ENCODE measurements at places on chromosomes 6 and 20.

GRCh38 chr6:168542301-168542700, 101.3 kb downstream of the SMOC2 start:
- no peak for DNase-seq

- DNase-seq: no peak
These were observed 126.6 kb upstream of the CCDC28A start for GRCh38 chr6:138647006-138647405.

DNA sequence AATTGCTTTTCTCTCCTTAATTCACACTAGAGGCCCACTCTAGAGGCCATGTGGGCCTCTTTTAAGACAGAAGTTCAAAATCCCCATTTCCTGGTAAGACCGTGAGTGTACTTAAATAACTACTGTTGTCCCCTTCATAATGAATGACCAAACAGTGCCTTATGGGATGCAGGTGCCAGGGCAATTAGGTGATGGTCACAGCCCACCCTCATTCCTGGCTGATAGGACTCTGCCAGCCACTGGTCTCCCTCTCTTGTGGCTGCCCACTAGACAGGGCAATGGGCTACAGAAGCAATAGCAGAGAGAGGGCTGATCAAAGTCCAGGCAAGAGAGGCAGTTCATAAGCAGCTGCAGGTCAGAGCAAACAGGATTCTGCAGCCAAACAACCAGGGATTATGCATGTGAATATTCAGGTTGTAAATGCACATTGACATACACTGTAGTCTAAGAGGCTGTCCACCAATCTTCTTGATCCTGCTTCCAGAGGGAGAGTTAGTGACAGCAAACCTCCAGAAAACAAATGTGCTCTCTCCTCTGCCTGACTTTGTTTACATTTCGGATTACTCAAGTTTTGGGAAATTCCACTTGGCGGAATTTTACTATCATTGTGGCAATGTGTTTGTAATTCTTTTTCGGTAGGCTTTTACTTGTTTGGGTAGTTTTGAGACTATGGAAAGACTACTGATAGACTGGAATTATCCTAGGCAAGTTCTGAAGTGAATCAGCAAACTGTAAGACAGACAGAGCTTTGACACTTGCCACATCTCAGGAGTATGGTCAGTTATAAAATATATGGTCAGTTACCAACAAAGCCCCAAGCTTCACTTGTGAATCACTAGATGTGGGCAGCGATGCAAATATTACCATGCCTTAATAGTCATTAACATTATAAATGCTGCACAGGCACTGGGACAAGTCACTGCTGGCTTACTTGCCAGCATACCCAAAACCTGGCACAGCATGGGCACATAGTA, 12.8 kb downstream of the PTPRK start:
- DNase-seq: no peak

GRCh38 chr6:34891296-34891695, 2.2 kb downstream of the ANKS1A start:
- no peak for DNase-seq

DNA sequence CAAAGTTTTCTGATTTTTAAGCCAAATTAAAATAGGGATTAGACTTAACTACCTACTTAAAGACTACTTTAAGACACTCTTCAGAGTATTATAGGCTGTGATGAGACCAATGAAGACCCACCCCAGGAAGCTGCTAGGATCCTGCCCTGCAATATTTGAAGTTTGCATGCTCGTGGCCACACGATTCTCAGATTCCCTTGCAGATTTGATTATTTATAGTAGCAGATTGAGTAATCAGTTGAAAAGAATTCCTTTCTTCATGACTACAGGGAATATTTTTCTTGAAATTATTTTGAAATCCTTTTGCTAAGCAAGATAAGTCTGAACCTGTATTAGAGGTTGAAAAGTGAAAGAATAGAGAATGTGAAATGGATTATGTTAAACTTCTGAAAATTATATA, 122.3 kb downstream of the B3GAT2 start:
- DNase-seq: no peak

DNA sequence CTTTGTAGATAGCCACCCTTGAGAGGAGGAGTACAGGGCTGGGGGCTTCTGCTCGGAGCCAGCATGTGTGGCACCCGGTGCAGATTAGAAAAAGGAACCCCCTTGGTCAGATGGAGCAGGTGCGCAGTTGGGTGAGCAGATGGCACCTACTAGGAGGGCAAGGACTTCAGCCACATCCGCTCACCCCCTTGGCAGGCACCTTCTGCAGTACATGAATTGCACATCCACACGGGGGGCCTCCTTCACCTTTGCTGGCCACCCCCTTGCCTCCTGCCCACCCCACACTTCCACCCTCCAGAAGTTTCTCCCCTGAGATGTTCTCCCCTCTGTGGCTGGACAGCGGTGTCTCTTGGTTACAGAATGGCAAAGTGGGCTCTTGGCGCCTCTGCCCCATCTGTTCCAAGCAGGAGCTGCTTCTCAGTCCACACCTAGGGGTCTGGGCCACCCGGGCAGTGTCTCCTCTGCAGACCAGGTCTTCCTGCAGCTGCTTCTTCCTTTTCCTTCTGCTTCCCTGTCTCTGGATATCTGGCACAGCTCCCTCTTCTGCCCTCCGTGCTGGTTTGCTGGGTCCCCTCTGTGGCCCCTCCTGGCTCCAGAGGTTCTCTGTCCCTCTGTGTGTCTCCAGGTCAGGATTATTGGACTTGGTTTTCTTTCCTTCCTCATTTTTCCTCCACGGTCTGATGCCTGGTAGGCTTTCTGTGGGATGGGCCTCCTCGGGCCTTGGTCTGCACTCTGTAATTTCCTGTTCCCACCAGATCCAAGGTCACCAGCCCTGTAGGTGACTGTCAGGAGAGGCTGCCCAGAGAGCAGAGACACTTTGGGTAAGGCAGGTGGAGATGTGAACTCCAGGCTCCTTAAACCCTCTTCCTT, 4.1 kb downstream of the MDFI start:
- no peak for DNase-seq

DNA sequence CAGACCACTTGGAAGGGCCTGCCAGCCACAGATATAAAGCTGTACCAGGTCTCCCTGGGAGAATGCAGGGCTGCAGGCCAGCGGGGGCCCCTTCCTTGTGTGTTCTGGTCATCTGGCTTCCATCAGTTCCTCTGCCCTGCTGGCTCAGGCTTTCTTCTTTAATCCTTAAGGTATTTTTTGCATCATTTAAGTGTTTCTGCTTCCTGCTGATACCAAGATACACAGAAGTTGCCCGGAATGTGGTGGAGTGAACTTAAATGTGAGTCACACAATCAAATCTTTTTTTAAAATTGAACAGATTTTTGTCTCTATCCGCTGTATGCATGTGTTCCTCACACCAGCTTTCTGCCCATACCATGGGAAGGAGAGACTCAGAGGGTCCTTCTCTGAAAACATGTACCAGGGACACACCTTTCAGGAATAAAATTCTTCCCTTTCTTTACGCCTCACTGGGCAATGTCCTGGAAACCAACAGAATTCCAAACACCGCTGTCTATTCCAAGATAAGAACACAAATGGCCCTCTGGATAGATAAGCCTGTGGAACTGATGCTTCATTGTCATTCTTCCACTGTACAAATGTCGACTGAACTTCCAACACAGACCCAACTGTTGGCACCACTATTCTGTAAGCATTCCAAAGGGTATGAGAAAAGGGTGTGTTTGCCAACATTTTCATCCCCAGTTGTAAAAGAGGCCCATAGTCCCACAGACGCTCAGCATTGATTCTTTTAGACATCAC, 206.2 kb upstream of the MYLIP start:
- no peak for DNase-seq

- no peak for DNase-seq
These were observed 128.8 kb downstream of the FOXO3 start for GRCh38 chr6:108689272-108690161.

DNA sequence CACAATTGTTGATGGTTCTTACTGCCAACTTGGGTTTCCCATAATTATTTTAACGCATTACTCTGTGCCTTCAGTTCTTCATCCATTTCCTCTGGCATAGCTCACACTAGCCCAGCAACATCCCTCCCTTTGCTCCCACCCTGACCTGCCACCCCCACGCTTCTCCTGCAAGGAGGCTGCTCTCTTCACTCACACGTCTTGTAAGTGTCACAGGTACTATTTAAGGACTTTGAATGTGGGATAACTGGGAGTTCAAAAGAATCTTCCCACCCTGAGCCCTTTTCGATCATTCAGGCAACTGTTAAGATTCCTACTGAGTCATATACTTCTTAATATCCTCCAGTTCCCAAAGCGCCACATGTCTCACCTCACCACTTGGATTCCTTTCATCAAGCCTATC, 95.4 kb downstream of the PXDC1 start:
- no peak for DNase-seq

DNA sequence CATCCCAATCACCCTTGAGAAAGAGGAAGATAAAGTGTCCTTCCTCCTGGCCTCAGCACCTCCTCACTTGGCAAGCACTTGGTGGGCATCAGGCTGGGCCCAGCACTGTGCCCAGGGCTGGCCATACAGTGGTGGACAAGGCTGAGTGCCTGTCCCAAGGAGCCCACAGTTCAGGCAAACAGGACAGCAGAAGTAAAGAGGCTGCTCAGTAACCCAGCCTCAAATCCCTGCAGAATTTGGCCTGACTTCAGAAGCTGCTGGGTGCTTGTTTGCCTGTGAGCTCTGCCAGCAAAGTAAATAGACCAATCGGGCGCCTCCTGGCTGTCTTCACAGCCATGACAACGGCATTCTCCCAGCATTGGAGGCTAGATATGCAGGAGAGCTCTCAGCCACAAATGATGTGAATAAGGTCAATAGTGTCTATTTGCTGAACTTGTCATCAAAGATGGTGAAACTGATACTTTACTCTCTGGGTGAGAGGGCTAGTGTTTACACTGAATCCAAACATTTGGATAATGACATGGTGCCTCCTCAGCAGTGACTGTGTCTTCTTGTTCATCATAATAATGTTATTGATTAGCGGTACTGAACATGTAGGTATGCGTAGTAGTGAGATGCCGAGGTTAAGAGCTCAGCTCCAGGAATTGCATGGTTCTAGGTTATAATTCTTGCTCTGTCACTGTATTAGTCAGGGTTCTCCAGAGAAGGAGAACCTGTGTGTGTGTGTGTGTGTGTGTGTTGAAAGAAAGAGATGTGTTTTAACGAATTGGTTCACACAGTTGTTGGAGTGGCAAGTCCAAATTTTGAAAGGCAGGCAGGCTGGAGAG, 36.9 kb upstream of the FANCE start:
- DNase-seq: no peak

DNA sequence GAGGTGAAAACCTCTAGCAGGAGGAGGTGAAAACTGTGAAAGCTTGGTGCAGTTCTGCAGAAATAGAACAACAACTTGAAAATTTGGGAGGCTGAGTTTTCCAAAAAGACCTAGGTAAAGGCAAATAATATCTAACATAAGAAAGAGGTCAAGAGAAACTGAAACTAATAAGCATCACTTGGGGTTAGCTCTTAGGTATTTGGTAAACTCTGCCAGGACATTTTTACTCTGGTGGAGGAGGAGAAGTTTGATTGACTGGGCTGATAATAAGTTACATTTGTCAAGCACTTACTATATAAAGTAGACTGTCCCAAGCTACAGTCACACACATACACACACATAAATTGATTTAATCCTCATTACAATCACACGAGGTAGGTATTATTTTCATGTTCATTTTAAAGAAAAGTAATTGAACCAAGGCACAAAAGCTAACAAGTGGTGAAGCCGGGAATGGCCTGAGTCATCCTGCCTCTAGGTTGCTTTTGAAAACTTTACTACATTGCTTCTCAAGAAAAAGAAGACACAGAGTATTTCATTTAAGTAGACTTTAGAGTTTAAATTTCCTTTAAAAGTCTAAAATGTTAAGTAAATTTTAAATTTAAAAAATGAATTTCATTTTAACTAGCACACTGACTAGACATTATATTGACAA, 275.5 kb downstream of the PTPRK start:
- no peak for DNase-seq

- DNase-seq: no peak
These were observed 25.6 kb downstream of the COL20A1 start for GRCh38 chr20:63318391-63319163.

DNA sequence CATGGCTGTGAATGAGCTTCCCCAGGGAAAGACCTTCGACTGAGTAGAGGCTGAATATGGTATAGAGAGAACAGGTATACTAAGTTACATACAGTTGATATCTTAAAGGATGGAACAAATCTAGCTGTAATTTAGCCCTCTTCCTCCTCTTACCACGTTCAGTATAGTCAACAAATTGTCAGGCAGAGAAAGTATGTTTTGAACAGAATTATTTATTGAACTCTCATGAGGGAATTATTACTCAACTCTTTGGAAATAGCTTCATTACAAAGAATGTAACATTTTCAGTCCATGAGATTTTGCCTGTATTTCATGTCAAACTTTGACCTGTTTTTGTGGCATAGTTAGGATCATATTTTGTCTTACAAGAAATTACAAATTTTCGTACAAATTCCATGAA, 63.0 kb downstream of the SH3BGRL2 start:
- DNase-seq: no peak

- no peak for DNase-seq
These were observed 48.2 kb downstream of the STMND1 start for GRCh38 chr6:17150096-17150495.

DNA sequence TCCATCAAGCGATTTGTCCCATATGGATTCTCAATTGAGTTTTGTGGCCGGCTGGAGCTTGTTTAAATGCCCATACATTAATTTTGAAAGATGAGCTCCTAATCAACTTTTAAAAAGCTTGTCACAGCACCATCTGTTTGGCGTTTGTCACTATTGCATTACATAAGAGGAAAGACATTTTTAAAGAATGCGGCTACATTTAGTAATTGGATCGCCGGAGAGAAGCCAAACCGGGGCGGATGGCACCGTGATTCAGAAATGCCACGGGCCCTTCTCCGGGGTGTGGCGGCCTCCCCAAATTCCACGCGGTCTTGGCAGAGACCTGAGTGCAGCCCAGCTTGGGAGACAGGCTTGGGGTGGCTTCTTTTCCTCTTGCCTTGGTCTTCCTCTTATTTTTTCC, 67.7 kb upstream of the ZNFX1 start:
- DNase-seq: no peak

GRCh38 chr6:31968791-31969711, 2.9 kb downstream of the DXO start:
- DNase-seq: no peak

GRCh38 chr20:58753922-58754551, 61.4 kb downstream of the NPEPL1 start:
- DNase-seq: no peak

GRCh38 chr20:39025883-39026282, 63.7 kb downstream of the DHX35 start:
- DNase-seq: no peak

GRCh38 chr6:107083047-107083768, 32.1 kb downstream of the BEND3 start:
- no peak for DNase-seq

DNA sequence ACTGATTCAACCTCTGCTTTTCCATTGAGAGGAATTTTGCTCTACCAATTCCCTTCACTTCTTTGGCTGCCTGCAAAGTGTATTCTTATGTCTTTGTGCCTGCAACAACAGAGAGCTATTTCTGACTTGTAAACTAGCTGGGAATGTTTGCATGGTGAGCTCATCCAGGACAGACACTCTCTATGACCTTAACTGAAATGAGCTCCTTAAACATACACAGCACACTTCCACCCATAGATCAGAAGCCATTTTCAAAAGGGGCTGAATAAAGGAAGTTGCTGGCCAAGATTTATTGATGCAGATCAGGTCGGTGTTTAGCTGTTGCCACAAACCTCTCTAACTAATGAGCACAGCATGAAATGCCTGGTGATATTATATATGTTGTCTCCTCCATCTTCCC, 377.7 kb downstream of the BTBD9 start:
- DNase-seq: no peak
